KG1 (cell line): ENCODE measurements at places on chromosomes 11 and 22.

DNA sequence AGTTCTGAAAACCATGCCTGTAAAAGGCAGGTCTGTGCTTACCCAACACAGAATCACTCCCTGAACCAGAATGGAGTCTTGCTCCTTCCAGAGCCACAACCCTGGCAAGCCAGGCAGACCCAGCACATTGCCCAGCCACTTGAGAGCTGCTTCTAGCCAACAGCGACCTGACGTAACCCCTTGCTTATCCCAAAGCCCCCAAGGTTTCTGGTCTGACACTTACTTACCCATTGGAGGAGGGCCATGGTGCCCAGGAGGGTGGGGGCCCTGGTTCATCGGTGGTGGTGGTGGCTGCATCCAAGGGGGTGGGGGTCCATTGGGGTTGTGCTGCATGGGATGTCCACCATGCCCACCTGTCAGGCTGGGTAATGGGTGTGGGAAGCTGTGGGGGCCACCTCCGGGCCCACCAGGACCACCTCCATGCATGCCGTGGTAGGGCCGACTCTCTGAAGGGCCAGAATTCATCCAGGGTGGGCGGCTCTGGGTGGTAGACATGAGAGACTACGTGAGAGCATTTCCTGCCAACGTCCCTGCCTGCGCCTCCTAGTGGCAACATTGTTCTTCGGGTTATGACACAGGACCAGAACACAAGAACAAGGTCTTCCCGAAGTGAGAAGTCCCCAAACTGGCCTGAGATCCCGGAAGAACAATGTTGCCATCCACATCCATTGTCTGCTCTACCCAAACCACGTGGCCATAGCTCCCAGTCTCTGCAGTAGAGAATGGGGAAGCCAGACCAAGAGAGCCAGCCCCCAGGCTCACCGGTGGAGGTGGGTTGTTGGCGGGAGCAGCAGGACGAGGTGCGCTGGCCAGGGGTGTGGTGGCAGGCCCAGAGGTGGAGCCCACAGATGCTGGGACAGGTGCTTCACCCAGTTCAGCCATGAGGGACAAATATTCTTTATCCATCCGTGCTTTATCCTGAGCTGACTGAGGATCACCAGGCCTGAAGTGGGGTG is 7.8 kb upstream of the PYGM start:
- DNase-seq: no peak

GRCh38 chr11:14676068-14676467 is 32.5 kb downstream of the PDE3B start:
- no peak for DNase-seq

- no peak for DNase-seq
Measured at GRCh38 chr11:36345084-36345511, 49.0 kb downstream of the PRR5L start.

DNA sequence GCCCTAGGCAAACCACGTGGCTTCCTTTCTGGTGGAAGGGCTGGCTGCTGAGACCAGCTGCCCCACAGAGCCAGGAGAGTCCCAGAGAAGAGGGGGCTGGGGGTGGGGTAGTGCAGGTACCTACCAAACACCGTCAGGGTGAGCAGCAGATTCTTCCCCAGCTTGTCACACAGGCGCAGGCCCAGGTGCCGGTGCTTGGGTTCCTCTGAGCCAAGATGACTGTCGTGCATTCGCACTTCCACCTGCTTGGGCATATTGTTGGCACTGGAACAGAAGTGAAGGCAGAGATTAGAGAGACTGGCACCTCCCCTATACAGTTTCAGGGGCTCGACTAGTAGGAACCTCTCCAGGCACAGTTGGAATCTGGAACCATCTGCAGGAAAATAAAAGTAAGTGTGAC is 102.1 kb downstream of the SLC1A2 start:
- DNase-seq: no peak

DNA sequence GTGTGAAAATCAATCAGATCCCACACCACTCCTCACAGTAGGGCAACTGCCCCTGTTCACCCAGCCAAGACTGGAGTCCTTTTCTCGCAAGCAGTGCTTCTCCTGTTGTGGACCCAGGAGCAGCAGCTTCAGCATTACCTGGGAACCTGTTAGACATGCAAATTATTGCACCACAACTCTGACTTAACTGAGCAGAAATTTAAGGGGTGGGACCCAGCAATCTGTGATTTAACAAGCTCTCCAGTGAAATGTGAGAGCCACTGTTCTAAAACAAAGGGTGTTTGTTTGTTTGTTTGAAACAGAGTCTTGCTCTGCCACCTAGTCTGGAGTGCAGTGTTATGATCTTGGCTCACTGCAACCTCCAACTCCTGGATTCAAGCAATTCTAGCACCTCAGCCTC is 591.4 kb downstream of the SOX6 start:
- no peak for DNase-seq

DNA sequence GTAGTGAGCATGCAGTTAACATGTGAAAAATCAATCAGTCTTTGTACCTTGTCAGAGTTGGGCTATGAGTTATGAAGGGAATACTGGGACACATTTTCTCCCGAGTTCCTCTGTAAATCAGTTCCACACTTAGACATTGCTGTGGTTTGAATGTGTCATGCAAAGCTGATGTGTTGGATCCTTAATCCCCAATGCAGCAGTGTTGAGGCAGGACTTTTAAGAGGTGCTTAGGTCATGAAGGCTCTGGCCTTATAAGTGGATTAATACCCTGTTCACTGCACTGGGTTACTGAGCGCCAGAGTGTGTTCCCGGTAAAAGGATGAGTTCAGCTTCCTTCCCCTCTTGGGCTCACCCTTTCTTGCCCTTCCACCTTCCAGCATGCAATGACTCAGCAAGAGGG is 742.1 kb upstream of the TENM4 start:
- DNase-seq: no peak

DNA sequence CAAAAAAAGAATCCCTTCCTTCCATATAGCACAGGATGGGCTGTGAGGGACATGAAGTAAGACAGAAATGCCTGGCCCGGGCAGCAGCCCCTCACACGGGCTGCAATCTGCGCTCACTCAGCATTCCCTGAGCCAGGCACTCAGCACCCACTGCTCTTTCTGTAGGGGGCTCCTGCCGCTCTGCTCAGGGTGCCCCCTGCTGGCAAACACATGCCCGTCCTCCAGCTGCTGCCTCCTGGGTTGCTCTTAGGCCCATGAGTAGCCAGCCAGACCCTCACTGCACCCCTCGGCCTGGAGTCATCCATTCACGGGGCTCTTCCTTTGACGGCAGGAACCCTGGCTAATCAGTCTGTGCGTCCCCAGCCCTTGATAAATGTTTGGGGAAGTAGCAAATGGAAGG is 6.9 kb downstream of the MCAT start:
- DNase-seq: no peak
